ENCODE measurements at places on chromosomes 4 and X.

DNA sequence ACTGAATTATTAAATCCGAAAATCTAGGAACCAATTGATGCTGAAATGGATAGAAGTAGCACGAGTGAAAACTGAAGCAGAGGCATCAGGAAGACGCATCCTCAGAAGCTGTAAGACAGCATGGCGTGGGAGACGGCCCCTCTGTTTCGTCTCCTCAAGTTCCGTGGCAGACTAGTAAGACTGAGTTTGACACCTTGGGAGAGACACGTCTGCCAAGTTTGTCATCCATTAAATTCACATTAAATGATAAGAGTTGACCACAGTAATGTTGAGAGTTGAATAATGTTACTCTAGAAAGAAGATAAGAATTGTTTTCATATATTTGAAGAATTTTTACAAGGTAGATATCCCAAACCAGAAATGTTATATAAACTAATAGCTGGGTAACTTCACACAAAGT lies 736.1 kb upstream of the FRG1 start:
- no peak for DNase-seq

DNA sequence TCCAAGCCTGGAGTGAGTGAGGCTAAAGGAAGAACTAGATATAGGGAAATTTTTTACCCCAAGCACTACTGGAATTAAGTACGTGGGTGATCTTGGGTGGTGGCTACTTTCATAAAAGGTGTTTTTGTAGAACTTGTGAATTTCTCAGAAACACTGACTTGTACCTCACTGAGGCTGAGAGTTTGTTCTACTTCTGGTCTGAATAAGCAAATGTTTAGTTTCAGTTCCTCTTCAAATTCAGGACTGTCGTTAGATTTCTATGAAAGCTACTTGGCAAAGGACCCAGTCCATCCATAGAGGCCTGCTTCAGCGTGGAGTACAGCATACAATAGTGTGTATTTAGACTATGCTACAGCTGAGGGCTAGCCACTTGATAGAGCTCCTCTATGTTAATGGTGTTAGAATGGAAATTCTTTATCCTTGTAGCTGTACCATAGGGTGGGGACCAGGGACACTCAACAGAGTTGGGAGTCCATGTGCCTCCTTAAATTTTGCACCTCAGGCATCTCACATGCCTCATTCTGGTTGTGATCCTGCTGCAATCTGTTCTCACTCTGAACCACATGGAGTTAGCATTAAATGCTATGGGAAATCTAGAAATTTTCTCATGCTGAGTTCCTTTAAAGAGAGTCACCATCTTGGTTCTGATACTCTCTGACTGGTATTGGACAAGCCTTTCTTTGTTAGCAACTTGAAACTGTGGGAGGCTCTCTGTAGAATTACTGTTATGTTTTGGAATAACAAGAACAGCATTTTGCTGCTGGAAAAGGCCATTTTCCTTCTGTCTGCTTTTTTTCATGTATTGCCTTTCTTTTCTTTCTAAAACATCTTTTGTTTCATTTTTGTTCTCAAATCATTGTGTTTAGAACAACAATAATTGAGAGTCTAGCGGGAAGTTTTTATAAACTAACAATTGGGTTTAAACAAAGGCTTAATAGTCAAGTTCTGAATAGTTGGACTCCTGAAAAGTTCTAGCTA lies 86.8 kb downstream of the PDGFRA start:
- DNase-seq = no peak

- no peak for DNase-seq
These were observed 140.9 kb downstream of the PAPSS1 start for GRCh38 chr4:107579099-107579498.

GRCh38 chr4:189445613-189446012 lies 495.1 kb upstream of the FRG1 start:
- DNase-seq = no peak

GRCh38 chr4:131650951-131651350 lies 1498.1 kb upstream of the PCDH10 start:
- no peak for DNase-seq

DNA sequence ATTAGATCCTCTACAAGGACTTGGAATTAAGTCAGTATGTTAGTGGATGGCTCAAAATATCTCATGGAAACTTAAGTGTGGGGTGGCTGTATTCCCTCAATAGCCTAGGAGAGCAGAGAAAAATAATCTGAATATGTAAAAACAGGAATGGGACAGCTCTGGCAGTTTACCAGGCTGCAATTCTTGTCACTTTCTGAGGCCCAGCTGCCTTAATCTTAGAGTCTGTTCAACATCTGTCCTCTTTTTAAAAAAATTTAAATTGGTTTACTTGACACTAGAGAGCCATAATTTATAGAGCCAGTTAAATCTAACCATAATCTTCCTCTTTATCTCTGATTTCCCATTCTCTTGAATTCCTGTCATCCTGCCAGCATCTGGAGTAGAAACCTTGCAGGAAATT lies 109.2 kb upstream of the CXCL13 start:
- no peak for DNase-seq

DNA sequence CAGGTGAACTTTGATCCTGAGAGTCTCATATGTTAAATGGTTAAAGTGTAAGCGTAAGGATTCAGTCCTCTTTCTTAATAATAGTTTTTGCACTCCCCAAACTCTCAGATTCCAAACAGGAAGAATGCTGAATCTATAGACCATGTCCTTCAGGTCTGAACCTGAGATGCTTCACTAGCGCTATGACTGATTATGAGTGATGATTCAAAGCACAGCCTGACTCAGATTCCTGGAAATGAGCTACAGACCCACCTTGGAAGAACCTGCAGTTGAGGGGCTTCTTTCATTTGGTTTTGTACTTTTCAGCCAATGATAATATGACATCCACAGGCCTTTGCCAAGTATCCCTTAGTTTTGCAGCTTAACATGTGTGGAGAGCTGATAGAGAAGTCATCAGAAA lies 1.4 kb downstream of the EDNRA start:
- no peak for DNase-seq

GRCh38 chrX:45788941-45789348 lies 588.3 kb upstream of the DIPK2B start:
- DNase-seq = no peak

- no peak for DNase-seq
These were observed 431.6 kb downstream of the INPP4B start for GRCh38 chr4:142414366-142414990.

GRCh38 chr4:117447925-117448324 lies 362.5 kb upstream of the TRAM1L1 start:
- no peak for DNase-seq

- DNase-seq = no peak
These were observed 93.1 kb downstream of the SORCS2 start for GRCh38 chr4:7285244-7286094.

- no peak for DNase-seq
These were observed 145.4 kb downstream of the REELD1 start for GRCh38 chr4:146359771-146360170.
